ENCODE measurements at places on chromosomes 7 and 10.
A peak's percentile ranks its signal among the peaks of the same experiment; 100 is the strongest.

- no peak for DNase-seq
Measured at GRCh38 chr10:114577133-114577532, 80.9 kb downstream of the ABLIM1 start.

GRCh38 chr7:74627661-74628411 is 29.7 kb upstream of the GTF2I start:
- DNase-seq: no peak

DNA sequence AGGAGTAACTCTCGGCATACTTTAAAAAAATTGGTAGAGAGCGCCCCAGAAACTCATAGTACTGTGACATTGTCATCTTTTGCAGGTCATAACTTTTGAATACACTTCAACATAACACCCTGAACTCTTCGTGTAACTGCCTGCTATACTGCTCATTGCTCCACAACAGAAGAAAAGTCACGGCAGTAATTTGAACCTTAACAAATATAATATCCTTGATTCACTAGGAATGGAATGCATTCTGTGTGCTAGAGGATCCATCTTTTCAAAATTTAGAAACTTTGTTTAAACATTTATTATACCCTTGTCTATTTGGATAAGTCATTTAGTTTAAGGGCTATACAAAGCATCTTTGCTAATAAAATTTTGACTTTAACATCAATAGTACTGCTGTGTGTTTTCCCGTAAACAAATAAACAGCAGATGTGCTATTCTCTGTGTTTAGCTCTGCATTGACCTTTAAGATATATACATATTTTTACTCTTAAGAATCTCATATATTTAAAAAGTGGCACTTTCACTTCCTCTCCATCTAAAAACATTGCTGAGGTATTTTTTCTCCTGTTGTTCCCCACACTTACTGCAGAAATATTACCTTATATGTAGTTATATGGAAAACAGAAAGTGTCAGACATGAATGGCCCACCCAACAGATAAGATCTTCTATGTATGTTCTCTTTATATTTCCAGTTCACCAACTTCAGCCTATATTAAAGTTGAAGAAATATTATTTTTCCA is 217.6 kb upstream of the TMEM229A start:
- DNase-seq: no peak

GRCh38 chr10:127979566-127979965 is 72.7 kb downstream of the PTPRE start:
- DNase-seq: no peak

GRCh38 chr10:107033799-107034422 is 130.6 kb downstream of the SORCS1 start:
- DNase-seq: no peak

DNA sequence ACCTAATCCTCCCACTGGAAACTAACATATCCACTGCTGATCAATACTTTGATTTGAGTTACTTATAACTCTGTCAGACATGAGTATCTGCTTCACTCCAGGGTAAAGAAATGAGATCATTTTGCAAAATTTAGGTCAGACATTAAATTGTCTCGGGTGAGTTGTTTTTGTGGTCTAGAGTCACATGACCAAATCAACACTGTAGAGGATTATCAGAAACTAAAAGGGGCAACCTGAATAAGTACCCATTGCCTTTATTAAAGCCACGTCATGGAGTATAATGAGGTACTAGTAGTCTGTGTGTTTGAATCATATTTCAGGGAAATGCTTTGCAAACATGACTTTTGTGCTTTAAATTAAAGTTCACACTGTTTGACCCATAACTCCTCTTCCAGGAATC is 107.7 kb upstream of the ADO start:
- DNase-seq: no peak

GRCh38 chr10:62264702-62265436 is 3.8 kb downstream of the RTKN2 start:
- peak; percentile 44 for DNase-seq

- no peak for DNase-seq
Measured at GRCh38 chr7:132456418-132456817, 119.9 kb downstream of the PLXNA4 start.

- peak; percentile 7 for DNase-seq
Measured at GRCh38 chr7:88758381-88759229, 895 bp upstream of the ZNF804B start.

DNA sequence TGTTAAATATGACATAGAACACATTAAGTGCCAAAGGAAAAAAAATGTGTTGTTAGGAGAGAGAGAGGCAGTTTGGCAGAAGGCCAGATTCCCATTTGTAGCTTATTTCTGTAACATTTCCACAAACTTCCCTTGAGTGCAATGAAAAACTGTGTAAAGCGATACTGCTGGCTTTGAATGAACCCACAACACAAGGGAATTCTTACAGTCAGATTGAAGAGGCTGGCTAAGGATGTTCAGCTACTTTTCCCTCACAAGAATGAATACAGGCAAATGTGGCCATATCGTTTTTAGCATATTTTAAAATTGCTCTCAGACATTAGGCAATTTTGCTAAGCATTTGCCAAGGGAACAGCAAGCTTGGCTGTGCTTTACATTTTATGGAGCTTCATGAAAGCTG is 614.1 kb upstream of the FZD8 start:
- no peak for DNase-seq

DNA sequence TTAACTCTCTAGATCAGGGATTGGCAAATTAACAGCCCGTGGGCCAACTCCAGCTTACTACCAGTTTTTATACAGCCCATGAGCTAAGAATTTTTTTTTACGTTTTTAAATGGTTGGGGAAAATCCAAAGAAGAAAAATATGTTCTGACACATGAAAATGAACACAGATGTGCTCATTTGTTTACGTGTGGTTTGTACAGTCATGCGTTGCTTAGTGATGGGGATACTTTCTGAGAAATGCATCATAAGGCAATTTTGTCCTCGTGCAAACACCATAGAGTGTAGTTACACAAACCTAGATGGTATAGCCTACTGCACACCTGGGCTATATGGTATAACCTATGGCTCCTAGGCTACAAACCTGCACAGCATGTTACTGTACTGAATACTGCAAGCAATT is 8.3 kb upstream of the SMKR1 start:
- DNase-seq: no peak

GRCh38 chr7:74502216-74502891 is 48.6 kb downstream of the GTF2IRD1 start:
- no peak for DNase-seq

GRCh38 chr10:37733822-37734221 is 123.6 kb downstream of the ZNF248 start:
- no peak for DNase-seq

GRCh38 chr10:86336341-86336740 is 30.3 kb downstream of the GRID1 start:
- DNase-seq: no peak

DNA sequence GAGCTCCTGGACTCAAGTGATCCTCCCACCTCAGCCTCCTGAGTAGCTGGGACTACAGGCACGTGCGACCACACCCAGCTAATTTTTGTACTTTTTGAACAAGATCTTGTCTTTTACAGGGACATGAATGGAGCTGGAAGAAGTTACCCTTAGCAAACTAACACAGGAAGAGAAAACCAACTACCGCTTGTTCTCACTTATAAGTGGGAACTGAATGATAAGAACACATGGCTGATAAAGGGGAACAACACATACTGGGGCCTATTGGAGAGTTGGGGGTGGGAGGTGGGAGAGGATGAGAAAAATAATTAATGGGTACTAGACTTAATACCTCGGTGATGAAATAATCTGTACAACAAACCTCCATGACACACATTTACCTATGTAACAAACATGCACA is 70.9 kb upstream of the INHBA start:
- no peak for DNase-seq

DNA sequence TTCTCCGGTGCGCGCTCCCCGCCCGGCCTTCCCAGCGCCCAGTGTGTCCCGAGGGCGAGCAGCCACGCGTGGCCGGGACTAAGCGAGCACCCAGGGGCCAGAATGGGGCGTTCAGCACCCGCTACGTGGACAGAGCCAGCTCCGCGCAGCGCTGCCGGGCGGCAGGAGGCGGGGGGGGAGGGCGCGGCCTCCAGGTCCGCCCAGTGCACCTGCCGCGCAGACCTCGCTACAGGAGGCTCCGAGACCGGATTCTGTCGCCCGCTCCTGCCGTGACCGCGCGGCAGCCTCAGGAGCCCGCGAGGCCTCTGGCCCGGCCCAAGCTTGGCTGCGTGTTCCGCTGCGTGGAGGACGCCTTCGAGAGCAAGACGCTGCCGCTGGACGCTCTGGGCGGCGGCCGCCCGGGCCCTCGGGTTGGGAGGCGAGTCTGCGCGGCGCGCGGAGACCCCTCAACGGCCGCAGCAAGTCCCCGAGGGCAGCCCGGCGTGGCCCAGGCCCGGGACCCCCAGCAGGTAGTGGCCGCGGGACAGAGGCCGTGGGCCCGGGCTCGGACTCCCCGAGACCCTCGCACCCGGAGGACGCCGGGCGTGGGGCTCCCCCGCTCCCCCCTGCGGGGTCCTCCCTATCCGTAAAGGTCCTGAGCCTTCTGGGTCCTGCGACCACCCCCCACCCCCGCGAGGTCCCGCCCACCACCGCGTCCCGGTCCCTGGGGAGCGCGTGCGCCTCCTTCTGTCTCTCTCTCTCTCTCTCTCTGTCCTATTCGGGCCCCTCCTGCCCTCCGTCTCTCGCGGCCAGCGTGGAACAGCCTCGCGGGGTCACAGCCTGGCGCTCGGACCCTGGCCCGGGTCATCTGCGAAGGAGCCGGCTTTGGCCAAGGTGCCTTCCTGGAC is 904 bp upstream of the DPYSL4 start:
- no peak for DNase-seq

DNA sequence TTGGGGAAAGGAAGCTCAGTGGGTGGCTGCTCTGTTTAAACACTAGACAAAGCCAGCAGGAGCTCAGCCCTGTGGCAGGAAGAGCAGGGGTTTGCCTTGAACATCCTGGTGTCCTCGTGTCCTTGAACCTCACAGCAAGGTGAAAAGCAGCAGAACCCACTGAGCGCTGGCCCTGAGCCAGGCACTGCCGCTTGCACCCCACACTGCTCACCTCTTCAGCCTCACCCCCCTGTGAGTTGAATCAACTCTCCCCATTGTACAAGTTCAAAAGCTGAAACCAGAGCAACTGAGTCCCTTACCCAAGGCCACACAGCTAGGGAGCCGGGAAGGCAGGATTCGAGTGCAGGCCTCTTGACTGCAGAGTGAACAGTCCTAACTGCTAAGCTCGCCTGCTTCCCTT is 32.0 kb downstream of the SLC29A3 start:
- no peak for DNase-seq

DNA sequence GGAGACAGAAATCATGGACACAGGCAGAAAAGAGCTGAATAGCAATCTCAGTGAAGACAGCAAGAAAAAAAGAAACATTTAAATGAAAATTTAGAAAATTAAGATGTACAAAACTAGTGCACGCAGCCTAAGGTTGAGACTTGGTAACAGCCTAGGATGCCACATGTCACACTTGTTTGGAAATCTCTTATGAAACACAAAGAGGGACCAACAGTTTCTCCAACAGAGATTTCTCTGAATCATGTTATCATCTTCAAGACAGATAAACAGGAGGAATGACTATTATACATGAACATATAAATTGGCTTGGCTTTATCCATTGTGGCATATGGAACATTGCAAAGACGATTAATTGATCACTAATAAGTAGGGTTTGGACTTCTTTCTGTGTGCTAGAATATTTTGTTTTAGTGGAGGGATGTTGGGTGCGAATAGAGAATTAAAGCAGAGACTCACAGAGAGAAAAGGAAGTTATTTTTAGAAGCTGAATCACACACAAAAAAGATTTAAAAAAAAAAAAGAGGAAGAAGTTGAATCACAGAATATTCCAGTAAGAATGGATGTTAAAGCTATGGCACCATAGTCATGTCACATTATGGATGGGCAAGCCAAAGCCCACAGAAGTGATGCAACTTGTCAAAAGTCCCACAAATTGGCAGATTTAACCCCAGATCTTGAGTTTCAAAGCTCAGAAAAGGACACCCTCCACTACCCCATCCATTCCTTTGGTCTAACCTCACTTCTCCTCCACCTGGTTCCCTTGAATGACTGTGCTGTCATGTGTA is 91.6 kb downstream of the MYOF start:
- no peak for DNase-seq

Measured in GM20000 (cell line).